ENCODE measurements at places on chromosomes 13 and 19.

GRCh38 chr13:71067165-71067815, 799.7 kb downstream of the DACH1 start:
- no peak for DNase-seq

GRCh38 chr19:57537953-57538547, 10.9 kb downstream of the ZNF549 start:
- DNase-seq: no peak

GRCh38 chr13:22836475-22836874, 344.3 kb upstream of the SGCG start:
- no peak for DNase-seq

- DNase-seq: no peak
These were observed 40.6 kb downstream of the TPT1 start for GRCh38 chr13:45300190-45300985.

GRCh38 chr13:50203256-50203941, 188.2 kb downstream of the KCNRG start:
- DNase-seq: no peak

GRCh38 chr13:103272770-103273169, 206.6 kb upstream of the SLC10A2 start:
- no peak for DNase-seq

DNA sequence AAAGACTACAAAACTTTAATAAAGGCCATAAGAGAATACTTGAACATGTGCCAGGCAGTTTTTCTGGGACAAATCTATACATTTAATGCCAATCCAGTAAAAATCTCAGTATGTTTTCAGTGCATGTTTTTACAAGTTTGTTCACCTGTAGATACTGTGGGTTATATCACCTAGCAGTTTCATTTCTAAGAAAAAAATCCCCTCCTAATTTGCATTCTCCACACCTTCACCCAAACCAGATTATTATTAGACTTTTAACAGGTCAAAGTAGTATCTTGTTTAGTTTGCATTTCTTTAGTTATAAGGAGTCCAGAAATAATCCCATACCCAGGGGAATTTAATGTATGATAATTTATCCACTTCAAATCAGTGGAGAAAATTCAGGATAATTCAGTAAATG, 17.0 kb upstream of the LPAR6 start:
- DNase-seq: no peak

GRCh38 chr13:34578471-34578870, 363.6 kb upstream of the NBEA start:
- no peak for DNase-seq

DNA sequence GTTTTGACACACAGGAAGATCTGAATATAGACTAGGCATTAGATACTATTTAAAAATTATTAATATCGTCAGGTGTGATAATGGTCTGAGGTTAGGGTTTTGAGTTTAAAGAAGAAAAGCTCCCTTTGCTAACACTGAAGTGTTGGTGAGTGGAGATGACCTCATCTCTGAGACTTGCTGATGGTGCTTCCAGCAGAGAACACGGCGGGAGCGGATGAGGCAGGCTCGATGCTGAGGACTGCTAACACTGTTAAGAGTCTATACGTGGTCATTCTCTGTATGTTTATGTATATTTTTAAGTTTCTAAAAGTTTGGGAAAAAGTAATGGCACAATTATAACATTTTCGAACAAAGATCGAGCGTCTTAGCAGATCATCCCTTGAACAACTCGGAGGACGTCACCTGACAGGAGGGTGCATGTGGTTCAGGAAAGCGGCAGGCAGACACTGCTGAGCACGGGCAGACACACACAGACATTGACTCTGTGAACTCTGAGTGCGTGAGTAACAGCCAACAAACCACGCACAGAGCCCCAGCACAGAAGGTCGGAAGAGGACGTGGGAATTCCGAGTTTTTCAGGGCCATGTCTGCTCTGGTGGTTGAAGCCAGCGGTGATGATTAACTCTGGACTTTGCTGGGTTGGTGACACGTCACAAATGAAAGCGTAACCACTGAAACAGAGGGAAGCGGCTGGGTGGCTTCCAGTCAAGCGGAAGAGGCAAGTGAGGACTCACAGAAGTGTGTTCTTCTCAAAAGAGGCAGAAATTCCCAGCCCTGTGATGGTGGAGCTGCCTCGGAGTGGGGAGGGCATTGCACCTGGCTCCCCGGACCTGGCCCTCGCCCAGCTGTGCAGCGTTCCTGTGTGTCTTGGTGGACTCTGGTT, 91.9 kb upstream of the TEX29 start:
- DNase-seq: no peak

GRCh38 chr13:41267106-41267505, 3.7 kb upstream of the MTRF1 start:
- no peak for DNase-seq

DNA sequence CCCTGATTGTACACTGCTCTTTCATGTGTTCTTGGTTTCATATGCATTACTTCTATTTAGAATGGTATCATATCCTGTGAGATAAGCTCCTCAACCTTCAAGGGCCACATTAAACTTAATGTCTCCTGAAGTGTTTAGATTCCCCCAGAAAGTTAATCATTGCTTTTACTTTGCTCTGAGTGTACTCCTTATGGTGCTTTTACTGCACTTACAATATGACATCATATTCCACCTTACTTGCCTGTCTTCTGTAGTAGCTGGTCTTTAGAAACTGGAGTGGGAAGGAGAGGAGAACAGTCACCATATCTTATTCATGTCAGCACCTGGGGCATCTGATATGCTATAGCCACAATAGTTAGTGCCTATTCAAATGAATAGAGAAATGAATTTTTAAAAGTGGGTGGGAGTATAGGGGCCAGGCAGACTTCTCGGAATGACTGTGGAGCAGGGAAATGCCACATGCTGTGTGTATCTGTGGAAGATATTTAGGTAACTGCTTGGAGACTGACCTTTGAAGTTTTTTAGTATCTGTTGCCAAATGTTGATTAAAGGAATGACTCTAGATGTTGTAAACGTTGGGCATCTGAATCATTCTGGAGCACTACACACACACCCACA, 40.2 kb downstream of the SLAIN1 start:
- no peak for DNase-seq

GRCh38 chr13:42394361-42394708, 122.4 kb downstream of the AKAP11 start:
- DNase-seq: no peak

DNA sequence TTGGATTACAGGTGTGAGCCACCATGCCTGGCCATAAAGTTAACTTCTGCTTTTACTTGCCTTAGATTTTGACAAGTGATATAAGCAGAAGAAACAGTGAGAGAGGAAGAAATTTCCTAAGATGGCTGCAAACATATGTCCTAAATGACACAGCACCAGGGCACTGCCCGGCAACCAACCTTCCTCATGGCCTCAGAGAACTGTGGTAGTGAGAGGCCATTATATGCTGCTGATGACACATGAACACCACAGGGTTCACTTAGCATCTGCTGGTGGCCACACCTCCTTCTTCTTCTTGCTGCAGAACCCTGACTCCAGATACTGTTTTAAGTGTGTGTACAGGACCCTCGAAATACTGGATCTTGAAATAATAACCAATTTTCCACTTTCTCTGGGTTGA, 88.2 kb downstream of the KCTD12 start:
- DNase-seq: peak; percentile 46

DNA sequence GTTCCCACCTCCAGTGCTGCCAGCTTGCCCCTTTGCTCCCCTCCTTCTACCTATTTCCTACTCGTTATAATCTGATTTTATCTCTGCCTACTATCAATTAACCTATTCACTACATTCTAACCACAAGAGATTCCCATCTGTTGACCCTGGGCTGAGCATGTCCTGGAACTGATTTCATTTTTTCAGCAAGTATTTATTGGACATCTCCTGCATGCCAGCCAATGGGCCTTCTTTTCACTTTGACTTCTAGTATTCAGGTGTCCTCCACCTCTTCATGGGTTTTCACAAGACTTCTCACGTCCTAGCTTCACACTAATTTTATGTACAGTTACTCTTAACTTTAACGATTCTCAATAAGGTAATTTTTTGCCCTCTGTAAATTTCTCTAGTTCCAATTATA, 282.7 kb upstream of the KLHL1 start:
- DNase-seq: no peak

DNA sequence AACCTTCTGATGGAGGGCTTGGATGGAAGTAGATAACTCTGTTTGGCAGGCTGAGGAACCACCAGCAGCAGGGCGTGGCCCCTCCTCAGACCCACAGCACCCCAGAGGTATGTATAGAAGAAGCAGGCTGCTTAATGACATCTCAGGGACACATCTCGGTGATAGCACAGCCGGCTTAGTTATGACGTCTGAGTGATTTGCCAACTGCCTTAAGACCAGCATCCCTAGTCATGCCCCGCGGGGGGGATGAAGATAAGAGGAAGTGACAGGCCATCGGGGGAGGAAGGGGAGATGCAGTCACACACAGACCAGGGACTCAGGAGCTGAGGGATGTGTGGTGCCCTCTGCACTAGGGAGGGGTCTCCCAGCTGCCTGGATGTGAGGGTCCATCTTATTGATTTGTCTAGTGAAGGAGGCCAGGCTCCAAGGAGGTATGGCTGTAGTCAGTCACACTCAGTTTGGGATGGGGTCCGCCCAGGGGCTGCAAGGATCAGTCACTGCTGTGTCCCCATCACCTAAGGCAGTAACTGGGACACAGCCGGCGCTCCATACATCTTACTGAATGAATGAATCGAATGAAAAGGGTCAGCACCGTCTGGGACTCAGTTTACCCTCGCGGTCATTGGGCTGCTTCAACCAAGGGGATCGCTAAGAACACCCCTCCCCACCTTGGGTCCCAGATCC, 19.2 kb upstream of the ERCC1 start:
- DNase-seq: peak; percentile 71

- DNase-seq: no peak
These were observed 23.7 kb downstream of the ZNF175 start for GRCh38 chr19:51594774-51595109.

GRCh38 chr13:114288157-114288591, 6.8 kb downstream of the UPF3A start:
- no peak for DNase-seq

GRCh38 chr13:59891053-59891452, 272.7 kb downstream of the DIAPH3 start:
- DNase-seq: no peak

GRCh38 chr19:29017788-29018187, 195.2 kb downstream of the UQCRFS1 start:
- DNase-seq: no peak

- DNase-seq: peak; percentile 55
These were observed 660 bp downstream of the CIC start for GRCh38 chr19:42269478-42270345.

- DNase-seq: no peak
These were observed 601 bp downstream of the SLC46A3 start for GRCh38 chr13:28718196-28718542.

DNA sequence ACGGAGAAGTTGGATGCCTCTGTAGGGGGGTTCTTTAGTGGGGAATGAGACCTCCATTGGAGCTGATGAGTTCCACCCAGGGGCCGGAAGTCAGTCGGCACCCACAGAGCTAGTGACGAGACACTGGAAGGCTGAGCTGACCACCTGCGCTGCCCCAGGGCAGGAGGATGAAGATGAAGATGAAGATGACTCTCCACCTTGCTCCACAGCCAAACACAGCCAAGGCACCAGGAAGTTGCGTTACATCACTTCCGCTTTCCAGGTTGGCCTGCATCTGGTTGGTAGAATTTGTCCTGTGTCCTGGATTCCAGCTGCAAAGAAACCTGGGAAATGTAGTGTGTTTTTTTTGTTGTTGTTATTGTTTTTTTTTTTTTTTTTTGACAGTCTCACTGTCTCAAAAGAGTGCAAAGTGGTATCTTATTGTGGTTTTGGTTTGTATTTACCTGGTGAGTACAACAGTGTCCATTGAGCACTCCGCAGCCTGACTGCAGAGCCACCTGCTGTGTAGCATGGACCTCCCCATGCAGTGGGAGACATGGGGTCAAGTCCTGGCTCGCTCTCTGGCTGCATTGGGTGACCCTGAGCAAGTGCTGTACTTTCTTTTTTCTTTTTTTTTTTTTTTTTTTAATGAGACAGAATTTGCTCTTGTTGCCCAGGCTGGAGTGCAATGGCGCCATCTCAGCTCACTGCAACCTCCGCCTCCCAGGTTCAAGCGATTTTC, 1.9 kb downstream of the TBC1D17 start:
- no peak for DNase-seq

DNA sequence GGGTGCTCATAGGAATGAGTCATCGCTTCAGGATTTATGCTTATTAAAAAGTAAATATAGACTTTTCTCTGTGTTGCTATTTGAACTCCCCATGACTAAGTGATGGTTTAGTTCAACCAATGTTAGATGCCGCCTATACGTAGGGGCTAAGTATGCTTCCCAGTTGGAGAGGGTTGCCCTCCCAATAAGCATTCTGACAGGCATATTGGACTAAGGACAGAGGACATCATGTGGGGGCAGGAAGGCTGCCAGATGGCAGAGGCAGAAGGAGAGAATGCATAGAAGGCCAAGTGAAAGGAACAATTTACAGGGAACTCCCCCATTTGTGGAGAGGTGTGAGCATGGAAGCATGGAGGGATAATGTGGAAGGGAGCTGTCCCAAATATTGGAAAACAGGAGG, 318.4 kb upstream of the OBI1 start:
- no peak for DNase-seq

DNA sequence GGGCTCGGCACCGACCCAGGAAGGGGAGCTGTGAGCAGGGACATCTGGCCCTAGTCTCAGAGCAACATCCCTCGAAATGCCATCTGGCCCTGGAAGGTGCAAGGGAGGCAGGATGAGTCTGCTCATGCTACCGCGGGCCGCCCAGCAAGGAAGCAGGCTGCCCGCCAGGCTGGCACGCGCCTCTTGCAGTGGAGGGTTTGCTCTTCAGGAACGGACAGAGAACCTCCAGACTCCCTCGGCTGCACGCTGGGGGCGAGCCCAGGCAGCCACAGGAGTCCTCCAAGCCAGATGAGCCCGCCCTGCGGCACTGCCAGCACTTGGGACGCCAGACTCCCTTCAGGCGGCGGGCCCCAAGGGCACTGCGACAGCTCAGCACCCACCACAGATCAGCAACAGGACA, 10.1 kb upstream of the ATP8B3 start:
- no peak for DNase-seq

DNA sequence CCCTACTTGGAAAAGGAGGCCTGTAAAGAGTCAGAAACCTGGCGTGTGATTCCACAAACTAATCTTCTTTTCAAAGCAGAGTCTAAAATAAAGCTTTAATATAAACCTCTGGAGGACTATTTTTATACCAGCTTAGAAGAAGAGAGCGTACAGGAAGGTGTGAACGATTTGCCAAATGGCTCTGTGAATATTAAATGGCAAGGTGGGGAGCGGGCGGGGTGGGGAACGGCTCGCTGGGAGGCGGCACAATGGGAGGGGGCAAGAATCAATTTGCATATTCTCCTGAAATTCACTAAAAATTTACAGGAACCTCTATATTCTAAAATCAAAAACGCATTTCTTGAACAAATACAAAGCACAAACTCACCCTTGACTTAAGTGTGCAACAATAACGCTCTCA, 982 bp downstream of the ZNF780B start:
- DNase-seq: no peak

- DNase-seq: no peak
These were observed 23.6 kb upstream of the CCDC124 start for GRCh38 chr19:17909003-17909732.

- DNase-seq: no peak
These were observed 435.6 kb downstream of the PCDH9 start for GRCh38 chr13:66794340-66795031.

Measured in Right ventricle myocardium superior (tissue), 1 donor.